Activated CD8-positive, alpha-beta memory T cell treated with anti-CD3 and anti-CD28 coated beads for 1 hour (primary cell): ENCODE measurements at places on chromosomes 5 and 9.

GRCh38 chr5:42595597-42595996, 161.0 kb upstream of the CCDC152 start:
- no peak for DNase-seq

DNA sequence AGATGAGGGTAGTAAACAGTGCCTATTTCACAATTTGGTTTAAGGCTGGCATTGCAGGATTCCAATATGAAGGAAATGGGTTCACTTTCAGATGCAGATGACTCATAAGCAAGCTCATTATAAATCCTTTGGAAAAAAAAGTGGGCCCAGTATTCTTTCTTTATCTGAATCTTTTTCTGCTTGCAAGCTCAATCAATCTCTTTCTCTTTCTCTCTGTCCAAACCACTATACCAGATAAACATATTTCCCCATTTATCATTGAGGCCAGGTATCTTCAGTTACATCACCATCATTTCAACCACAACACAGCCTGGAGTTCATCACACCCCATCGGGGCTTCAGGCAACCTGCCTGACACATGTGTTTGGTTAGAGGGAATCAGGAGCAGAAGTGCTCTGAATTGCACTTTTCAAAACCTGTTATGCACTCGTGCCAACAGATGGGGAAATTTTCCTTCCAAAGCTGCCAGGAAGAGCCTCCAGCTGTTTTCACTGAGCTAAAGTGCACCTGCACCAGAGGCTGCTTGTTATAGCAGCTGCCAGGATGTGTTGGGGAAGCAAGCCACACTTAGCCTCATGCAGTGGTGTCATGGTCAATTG, 30.0 kb upstream of the MAMDC2 start:
- no peak for DNase-seq

DNA sequence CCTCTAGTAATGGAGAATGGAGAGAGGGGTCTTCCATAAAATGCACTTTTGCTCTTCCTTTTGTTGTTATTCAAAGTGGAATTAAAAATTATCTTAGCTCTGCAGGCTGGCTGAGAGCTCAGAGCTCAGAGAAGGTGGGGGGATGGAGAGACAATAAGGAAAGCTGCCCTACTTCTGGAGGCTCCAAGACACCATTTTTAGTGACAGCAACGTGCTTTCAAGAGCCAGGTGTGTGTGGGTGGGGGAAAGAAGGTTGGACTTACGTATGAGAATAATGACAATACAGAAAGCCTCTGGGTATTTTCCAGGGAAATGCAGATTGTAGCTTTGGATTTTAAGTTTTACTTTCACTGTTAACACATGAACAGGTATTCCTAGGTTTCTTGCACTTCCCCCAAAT, 173.9 kb downstream of the TRPM3 start:
- no peak for DNase-seq

GRCh38 chr5:169416583-169417196, 115.8 kb upstream of the SLIT3 start:
- no peak for DNase-seq

DNA sequence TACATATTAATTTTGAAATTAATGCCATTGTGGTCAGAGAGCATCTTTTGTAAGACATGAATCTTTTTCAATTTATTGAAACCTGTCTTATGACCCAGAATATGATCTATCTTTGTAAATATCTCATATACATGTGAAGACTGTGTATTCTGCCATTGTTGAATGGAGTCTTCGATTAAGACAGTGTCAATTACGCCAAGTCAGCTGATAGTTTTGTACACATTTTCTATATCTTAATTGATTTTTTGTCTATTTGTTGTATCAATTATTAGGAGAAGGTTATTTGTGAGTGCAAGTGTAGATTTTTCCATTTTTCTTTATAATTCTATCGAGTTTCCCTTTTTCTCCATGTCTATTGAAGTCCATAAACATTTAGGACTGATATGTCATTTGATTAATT, 471.6 kb downstream of the MED10 start:
- DNase-seq, result no peak

DNA sequence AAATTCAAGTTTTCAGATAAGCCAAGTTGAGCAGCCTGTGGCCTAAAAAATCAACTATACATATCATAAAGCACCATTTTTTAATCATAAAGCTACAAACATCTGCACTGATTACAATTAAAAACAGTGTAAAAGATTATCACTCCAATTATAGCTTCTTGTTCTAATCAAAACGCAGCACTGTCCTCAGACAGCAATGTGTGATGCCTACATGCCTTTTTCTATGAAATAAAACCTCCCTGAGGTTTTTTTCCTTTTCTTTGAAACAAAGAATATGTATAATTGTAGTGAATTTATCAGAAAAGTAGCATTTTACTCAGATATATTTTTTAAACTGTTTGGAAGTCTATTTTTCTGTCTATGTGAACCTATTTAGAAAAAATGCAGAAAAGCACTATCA, 366.1 kb upstream of the CCNH start:
- no peak for DNase-seq

- no peak for DNase-seq
These were observed 2.0 kb upstream of the TNFAIP8 start for GRCh38 chr5:119353686-119354366.

DNA sequence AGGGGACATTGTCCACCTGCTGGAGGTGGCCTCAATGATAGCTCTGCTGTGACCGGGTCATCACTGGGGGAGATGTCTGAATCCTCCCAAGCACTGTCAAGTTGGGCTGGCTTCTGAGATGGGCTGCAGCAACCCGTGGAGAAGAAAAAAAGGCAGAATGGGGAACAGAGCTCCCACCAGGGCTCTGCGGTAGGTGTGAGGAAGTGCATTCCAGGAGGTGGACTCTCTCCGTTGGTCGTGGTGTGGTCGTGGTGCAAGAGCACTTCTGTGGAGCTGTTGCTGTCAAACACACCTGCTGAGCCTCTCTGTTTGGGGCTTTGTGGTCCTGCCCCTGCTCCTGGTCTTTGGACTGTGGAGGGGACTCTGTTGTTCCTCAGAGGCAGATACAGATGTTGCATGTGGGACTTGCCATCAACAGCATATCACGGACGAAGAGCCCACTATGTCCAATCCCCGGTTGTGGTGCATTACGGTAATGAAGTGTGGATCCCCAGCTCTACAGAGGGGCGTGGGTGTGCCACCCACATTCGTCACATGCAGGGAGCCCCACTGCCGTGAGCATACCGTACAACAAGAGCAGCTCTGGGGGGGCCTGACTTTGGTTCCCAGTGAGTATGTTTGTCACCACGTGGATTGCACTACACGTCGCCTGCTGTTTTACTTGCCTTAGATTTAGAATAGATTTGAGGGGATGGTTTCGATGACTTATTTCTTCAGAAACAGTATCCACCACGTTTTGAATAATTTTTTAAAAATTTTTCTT, 36.0 kb upstream of the PITX1 start:
- no peak for DNase-seq

GRCh38 chr9:137116728-137117127, 2.2 kb upstream of the DPP7 start:
- DNase-seq, result no peak

- no peak for DNase-seq
These were observed 47.4 kb upstream of the IL12B start for GRCh38 chr5:159377653-159378052.

GRCh38 chr5:111367115-111367514, 142.9 kb downstream of the CAMK4 start:
- no peak for DNase-seq

GRCh38 chr5:8606231-8606630, 737.3 kb downstream of the MTRR start:
- DNase-seq, result no peak

DNA sequence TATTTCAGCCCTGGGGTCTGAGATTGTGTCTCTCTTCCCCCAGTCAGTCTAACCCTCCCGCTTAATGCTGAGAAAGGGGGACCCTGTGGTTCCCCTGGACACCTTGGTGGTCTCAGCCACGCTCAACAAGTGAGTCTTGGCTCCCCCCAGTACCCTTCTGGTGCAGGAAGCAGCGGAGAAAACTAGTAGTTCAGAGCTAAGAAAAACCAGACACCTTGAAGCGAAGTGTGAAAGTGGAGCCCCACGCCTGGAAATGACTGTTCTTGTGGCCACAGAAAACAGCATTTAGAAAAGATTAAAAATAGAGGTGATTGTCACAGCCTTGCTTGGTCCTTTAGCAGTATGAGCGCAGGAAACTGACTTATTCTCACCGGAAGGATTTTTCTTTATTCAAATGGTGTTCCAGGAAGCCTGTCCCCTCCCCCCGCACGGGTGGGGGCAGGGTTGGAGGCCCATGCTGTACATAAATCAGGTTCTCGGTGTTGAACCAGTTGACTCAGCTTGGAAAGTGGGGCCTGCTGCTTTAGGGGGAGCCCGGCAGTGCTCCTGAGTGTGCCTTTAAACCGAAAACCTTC, 8.1 kb downstream of the ARPC5L start:
- peak; percentile 54 for DNase-seq

GRCh38 chr9:100720922-100721321, 143.0 kb downstream of the CAVIN4 start:
- DNase-seq, result no peak

- no peak for DNase-seq
These were observed 71.2 kb upstream of the CNTLN start for GRCh38 chr9:17063535-17064135.
